Stimulated activated CD8-positive, alpha-beta memory T cell treated with anti-CD3 and anti-CD28 coated beads, Interleukin-2, amount 100 ng/mL, for 1 hour (primary cell): ENCODE measurements at places on chromosomes 2 and 18.

- no peak for DNase-seq
Measured at GRCh38 chr18:48053881-48054816, 123.7 kb upstream of the SMAD2 start.

- DNase-seq: no peak
Measured at GRCh38 chr2:69499242-69499641, 62.0 kb upstream of the NFU1 start.

DNA sequence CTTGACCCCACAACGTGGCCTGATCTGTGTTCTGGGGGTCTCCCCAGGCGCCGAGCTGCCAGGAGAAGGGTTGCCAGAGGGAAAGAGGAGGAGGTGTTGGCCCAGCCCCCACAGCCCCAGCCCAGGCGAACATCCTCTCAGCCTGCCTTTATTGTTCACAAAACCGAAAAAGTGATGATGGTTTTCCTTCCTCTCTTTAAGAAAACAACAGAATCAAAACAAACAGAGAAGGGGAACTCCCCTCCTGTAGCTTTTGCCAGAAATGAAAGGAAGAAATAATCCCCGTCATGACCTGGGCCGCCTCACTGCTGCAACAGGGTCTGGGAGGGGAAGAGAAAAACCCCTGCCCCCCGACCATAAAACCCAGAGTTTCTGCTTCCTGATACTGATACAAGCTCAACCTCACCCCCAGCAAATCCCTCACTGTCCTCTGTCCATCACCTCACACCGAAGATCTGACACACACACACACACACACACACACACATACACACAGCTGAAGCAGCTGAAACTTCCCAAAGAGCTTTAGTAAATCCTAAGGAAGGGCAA, 52.0 kb downstream of the ZFP36L2 start:
- DNase-seq: peak; percentile 31

DNA sequence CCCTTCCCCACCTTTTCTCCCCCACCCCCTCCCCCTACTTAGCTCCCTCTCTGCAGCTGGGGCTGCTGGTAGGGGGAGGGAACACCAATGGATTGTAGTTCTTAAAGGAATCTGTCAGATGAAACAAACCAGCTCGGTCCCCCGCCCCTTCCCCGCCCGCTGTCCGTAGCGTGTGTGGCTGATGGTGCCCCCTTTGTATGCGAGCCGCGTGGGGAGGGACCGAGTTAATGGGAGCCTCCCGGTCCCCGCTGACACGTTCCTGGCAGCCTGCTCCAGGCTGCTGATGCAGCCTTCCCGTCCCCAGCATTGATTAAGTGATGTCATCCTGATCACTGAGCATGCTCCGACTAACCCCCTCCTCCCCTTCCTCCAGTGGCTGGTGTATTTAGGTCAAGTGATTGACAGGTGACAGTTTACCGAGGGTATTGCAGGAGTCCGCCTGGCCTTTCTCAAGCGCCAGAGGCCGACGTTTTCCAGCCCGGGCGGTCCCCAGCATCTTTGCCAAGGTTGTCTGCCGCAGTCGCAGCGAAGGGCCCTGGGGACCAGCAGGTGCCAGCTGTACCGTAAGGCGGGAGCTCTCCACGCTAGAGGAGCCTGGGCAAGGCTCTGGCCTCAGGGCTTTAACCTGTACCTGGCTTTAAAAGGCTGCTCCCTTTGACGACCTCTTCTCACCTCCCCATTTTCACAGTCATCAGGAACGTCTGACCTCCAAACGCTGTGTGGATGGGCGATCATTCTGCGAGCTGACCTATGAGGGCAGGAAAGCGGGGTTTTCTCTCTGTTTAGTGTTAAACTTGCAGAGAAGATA, 1.8 kb downstream of the KIF5C start:
- DNase-seq: no peak

DNA sequence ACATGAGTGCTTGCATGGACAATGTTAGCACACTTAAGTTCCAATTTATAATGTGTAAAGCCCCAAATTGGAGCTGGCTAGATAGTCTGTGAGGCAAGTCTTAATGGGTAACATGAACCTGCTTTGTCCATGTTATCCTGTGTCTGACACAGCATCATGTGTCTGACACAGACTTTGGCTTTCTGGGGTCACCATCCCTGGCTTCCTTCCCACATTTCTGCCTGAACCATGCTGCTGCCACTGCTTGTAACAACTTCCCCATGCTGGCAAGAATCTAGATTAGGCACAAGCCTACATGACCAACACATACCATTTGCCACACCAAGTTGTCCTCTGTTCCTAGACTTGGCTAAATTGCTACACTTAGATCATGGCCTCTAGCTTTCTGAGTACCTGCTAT, 49.8 kb upstream of the ZBTB7C start:
- DNase-seq: no peak

DNA sequence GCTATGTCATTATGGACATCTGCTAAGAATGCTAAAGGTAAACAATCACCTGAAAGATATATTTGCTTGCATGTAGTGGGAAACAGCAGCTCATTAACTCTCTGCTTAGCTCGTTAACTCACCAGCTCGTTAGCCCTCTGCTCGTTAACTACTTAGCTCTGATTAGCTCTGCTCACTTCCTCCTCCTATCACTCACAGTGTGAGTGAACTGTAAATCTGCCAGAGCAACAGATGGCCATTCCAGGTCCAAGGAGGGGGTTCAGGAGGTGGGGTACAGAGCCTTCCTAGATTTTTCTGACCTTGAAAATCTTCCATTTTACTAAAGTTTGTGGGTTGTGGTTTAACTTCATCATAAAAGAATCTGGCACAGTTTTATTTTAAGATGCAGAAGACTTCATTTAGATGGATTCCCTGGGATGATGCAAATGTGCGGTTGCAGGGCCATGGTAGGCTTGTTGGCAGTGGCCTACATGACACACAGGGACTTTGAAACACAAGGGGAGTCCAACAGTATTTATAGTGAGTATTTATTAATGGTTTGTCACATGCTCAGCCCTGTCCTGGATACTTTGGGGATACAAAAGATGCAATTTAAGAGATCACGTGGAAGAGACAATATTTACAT, 1633.7 kb upstream of the CELF4 start:
- no peak for DNase-seq

DNA sequence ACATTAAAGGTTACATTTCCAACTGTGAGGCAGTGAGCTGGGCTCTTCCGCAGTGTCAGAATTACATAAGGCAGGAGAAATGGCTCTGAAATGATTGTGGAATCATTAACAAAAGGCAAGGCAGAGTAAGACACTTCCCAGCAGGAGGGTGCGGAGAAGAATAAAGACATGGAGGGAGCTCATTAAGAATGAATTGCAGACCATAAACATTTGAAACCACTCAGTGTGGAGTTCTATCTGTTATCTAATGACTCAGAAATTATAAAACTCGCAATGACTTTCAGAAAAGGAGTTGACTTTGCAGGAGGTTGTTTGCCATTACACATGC, 77.0 kb downstream of the SMIM21 start:
- no peak for DNase-seq

- DNase-seq: no peak
Measured at GRCh38 chr18:12701161-12701560, 1.4 kb downstream of the CEP76 start.

GRCh38 chr2:54503828-54504227, 47.7 kb downstream of the SPTBN1 start:
- no peak for DNase-seq

- DNase-seq: no peak
Measured at GRCh38 chr2:216082117-216082711, 495 bp downstream of the TMEM169 start.

DNA sequence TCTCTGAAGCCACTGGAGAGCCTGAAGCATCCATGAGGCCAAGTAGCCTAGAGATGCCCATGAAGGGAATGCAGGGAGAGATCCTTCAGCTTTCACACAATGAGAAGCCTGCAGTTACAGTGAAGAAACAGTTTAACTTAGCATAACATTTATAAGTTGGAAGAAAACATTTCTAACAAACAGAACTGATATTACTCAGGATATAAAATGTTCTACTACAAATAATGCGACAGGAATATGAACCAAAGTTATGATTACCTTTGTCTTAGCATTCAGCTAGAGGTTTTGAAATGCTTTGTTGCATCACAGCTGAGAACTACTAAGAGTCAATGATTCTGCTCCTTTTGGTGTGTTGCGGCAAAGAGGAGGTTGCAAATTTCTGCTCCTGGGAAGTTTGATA, 6.9 kb upstream of the KYNU start:
- DNase-seq: no peak

GRCh38 chr18:23422751-23423418, 30.2 kb upstream of the RIOK3 start:
- no peak for DNase-seq

DNA sequence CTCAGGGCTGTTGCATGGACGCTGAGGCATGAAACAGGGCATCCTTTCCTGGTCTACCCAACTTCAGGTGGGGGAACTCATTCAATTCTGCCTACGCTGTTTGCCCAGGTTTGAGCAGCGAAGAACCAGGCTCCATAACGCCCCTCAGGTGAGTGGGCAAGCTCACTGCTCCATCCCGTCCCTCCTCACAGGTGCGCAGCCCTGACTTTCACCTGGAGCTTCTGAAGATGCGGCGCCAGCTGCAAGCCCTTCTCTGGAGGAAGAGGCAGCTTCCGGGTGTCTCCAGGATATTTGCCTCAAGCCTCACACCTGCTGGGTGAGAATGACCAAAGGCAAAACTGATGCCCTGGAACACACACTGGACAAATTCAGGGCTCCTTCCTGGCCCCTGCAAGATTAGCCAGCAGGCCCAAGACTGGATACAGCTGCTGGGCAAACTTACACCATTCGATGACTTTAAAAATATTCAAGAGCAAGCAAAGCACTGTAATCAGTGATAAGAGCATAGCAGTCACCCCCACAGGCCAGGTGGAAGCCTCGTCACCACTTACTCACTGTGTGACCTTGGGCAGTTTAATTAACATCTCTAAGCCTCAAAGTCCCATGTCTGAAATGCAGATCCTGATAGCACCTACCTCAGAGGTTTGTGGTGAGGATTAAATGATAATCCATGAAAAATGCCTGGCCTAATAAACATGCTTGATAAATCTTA, 97.7 kb downstream of the GYPC start:
- DNase-seq: no peak

GRCh38 chr2:166637051-166637450, 143.0 kb upstream of the SCN7A start:
- no peak for DNase-seq

GRCh38 chr2:170932166-170932565, 3.1 kb downstream of the GORASP2 start:
- no peak for DNase-seq

GRCh38 chr2:46967990-46968647, 52.5 kb upstream of the MCFD2 start:
- DNase-seq: no peak

GRCh38 chr2:145800151-145801091, 1280.5 kb upstream of the ZEB2 start:
- no peak for DNase-seq

DNA sequence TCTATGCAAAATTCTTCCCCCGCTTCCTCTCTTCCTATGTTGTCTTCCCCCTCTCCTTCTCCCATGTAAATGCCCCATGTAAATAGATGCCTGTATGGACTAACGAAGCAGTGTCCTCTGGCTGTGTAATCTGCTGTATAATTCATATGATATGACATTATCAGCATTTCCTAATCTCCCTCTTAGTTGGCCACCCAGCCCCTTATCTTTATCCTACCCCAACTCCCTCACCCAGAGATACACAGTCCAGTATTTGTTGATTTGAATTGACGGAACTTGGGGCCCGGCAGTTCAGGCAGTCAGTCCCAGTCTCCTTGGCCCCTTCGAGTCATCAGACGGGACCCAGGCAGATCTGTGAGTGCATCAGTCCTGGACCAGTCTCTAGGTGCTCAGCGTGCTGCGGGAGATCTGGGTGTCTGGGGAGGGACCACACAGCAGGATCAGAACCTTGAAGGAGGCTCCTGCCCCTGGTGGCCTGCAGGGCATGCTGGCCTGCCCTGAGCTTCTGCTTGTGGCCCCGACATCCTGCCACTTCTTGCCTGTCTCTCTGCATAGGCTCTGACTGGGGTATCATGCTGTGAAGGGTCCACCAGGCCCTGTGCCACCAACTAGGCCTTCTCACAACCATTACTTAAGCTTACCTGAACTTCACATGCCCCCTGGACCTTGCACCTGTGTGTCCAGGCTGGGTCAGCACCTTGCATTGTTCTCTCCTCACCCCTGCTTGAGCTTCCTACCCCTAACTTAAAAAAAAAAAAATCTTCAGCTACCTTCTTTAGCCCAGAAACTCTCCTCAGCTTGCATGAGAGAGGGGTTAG, 88.1 kb upstream of the ATL2 start:
- no peak for DNase-seq

- DNase-seq: no peak
Measured at GRCh38 chr18:79664525-79665125, 15.0 kb upstream of the CTDP1 start.

GRCh38 chr2:10233131-10234012, 69.3 kb upstream of the HPCAL1 start:
- no peak for DNase-seq

DNA sequence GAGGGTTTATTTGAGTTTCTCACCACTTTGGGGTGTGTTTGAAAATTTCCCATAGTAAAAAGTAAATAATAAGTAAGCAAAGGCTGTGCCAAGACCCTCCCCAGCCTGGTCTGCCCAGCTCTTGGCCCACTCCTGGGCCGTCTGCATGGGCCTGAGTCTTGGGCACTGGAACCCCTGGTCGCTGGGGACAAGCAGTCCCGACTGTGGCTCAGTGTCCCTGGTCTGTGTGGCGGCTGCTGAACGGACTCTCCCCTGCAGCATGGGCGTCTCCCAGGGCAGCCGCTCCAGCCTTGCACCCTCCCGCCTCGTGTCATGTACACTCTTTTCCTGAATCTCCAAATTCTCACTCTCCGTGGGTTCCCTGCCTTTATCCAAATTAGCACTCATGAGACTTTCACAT, 7.2 kb upstream of the ASPRV1 start:
- no peak for DNase-seq
